ENCODE measurements at places on chromosomes 5 and 9. TPM values are rescaled to one million over a fixed set of nuclear protein-coding genes. Genes with fewer than 3 reads are reported as not detected.

GRCh38 chr9:137000177-137000930 lies 4.0 kb upstream of the CLIC3 start:
- H3K4me1 ChIP-seq = peaks cover 4% of the 10 kb centered on the region
- no peaks in the 10 kb centered on the region for H3K36me3 ChIP-seq
- no peak overlapping the region for H3K27ac ChIP-seq

ADCY2 gene
- not detected for total RNA-seq

DNA sequence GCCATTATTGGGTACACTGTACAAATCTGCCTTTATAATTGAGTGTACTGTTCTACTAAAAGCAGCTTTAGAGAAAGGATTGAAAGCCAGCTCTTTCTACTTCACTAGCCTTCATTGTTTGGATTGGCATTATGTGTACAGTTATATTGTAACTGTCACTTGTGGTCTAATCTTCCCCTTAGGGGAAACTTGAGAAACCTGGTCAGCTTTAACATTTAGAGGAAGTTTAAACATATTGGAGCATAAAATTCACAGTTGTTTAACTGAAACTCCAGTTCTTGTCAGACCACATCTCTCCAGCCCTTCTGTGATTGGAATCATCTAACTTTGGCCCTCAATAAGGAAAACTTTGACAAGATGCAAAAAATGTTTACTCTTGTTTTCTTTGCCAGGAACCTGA lies 24.6 kb downstream of the PIK3R1 start:
- peaks cover 57% of the 10 kb centered on the region for H3K4me1 ChIP-seq
- H3K27me3 ChIP-seq = no peaks in the 10 kb centered on the region
- no peak for DNase-seq
- H3K4me3 ChIP-seq = peak overlapping the region; percentile 3
- peaks cover 89% of the 10 kb centered on the region for H3K36me3 ChIP-seq

GRCh38 chr5:43033841-43034590 lies 6.1 kb downstream of the ANXA2R start:
- no peak overlapping the region for H3K4me3 ChIP-seq
- no peaks in the 10 kb centered on the region for H3K4me1 ChIP-seq
- H3K27ac ChIP-seq = no peak overlapping the region
- H3K36me3 ChIP-seq = peaks cover 6% of the 10 kb centered on the region
- H3K27me3 ChIP-seq = no peaks in the 10 kb centered on the region
- no peak for DNase-seq

GRCh38 chr9:95724253-95724991 lies 151.1 kb upstream of the ERCC6L2 start:
- H3K4me3 ChIP-seq = no peak overlapping the region
- no peaks in the 10 kb centered on the region for H3K27me3 ChIP-seq

GRCh38 chr5:132253008-132253441 lies 4.5 kb upstream of the PDLIM4 start:
- H3K27me3 ChIP-seq = no peaks in the 10 kb centered on the region
- no peak overlapping the region for H3K4me3 ChIP-seq
- DNase-seq = no peak
- peaks cover 29% of the 10 kb centered on the region for H3K4me1 ChIP-seq
- no peak overlapping the region for H3K27ac ChIP-seq
- peaks cover 4% of the 10 kb centered on the region for H3K36me3 ChIP-seq

PCDHGB7 gene
- 1.2 TPM for total RNA-seq

DNA sequence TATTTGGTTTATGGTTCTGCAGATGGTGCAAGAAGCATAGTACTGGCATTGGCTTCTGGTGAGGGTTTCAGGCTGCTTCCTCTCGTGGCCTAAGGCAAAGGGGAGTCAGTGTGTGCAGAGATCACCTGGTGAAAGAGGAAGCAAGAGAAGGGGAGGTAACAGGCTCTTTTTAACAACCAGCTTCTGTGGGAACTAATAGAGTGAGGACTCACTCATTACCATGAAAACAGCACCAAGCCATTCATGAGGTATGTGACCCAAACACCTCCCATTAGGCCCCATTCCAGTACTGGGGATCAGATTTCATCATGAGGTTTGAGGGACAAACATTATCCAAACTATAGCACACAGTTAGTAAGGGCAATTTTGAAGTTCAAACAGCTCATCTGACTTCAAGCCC lies 263.5 kb downstream of the TMEM38B start:
- peak; percentile 54 for DNase-seq
- no peak overlapping the region for H3K4me3 ChIP-seq
- no peak overlapping the region for H3K27ac ChIP-seq
- no peaks in the 10 kb centered on the region for H3K4me1 ChIP-seq

GRCh38 chr9:95027914-95028852 lies 289.3 kb downstream of the FANCC start:
- H3K4me3 ChIP-seq = no peak overlapping the region
- no peak for DNase-seq
- H3K36me3 ChIP-seq = peaks cover 81% of the 10 kb centered on the region
- no peak overlapping the region for H3K27ac ChIP-seq
- H3K4me1 ChIP-seq = peaks cover 28% of the 10 kb centered on the region

KIAA1958 gene
- 5.8 TPM for total RNA-seq

DNA sequence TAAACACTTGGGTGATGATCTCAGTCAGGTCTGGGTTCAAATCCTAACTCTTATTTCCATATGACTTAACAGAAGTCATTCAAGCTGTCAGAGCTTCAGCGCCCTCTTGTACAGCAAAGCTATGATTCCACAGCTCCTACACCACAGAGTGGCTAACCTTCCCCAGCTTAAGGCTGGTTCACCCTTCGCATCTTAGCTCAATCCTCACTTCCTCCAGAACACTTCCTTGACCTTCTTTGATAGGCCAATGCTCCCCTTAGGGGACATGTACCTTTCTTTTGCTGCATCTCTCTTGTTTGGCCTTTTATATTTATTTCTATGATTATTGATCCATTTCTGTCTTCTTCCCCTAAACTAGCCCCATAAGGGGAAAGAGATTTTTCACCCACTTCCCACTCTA lies 57.0 kb downstream of the RASEF start:
- H3K27ac ChIP-seq = no peak overlapping the region
- H3K4me3 ChIP-seq = no peak overlapping the region
- peaks cover 4% of the 10 kb centered on the region for H3K4me1 ChIP-seq

PFDN1 gene
- total RNA-seq = 94.7 TPM

GRCh38 chr5:133839090-133839489 lies 129.3 kb downstream of the C5orf15 start:
- H3K27ac ChIP-seq = no peak overlapping the region
- no peaks in the 10 kb centered on the region for H3K36me3 ChIP-seq
- no peak for DNase-seq
- no peak overlapping the region for H3K4me3 ChIP-seq

FBP2 gene
- not detected for total RNA-seq

Data from MCF 10A (cell line).